Adipocyte (in vitro differentiated cells): ENCODE measurements at places on chromosomes 12 and 14.
A peak's percentile ranks its signal among the peaks of the same experiment; 100 is the strongest.

GRCh38 chr14:59868021-59868420 is 2.6 kb downstream of the RTN1 start:
- no peak for DNase-seq

DNA sequence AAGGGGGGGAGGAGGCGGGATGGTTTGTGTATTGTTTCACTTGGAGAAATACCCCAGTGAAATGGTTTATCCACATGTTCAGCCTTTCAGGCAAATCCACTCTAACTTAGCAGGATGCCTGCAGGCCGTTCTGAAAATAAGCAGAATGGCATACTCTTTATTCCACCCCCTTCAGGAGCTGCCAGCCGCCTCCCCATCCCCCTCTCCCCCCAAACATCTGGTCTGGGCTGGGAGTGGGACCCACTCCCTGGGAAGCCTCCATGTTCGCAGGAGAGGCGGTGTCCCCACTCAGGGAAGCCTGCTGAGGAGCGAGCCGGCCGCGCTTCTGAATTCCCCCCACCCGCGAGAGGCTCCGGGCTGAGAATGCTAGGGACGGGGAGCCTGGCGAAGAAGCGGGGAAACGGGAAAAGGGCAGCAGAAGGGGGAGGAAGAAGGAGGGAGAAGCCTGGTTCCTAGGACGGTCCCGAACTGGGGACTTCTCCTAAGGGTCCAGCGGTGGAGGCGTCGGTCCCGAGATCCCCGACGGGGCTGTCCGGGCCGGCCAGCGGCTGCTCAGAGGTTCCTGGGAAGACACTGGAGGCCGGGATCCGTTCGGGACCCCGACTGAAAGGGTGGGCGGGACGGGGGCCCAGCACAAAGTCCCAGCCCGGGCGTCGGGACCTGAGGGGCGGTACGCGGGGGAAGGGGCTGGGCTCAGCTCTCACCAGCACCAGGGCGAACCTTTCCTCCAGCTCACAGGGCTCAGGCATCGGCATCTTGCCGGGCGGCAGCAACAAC is 666 bp downstream of the FMNL3 start:
- peak; percentile 70 for DNase-seq

- peak; percentile 2 for DNase-seq
Observed at GRCh38 chr14:86221000-86221399, 691.1 kb downstream of the FLRT2 start.

- DNase-seq, result peak; percentile 99
Observed at GRCh38 chr14:68232300-68233055, 412.9 kb downstream of the RAD51B start.

DNA sequence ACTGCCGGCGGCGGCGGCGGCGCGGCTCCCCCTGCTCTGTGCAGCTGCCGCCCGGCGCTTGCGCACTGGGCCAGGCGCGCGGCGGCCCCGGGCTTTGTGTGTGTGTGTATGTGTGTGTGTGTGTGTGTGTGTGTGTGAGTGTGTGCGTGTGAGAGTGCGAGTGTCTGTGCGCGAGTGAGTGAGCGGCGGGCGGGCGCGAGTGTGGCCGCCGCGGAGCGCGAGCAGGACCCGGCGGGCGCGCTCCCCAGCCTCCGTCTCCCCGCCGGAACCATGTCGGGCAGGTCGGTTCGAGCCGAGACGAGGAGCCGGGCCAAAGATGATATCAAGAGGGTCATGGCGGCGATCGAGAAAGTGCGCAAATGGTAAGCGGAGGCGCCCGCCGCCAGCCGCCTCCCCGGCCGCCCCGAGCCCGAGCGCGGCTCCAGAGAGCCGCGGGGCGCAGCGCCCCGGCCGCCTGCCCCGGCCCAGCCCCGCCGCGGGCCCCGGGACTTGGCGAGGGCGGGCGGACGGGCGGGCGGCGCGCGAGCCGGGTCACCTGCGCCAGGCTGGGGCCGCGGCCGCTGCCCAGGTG is at the start of gene BCL7A:
Gene BCL7A, plus strand, starts transcription at position 63 of the 571 bp plus-strand sequence. Its CDS starts 208 bp downstream, at position 271.
- DNase-seq, result peak; percentile 76
